ENCODE measurements at places on chromosomes 13 and 19.

DNA sequence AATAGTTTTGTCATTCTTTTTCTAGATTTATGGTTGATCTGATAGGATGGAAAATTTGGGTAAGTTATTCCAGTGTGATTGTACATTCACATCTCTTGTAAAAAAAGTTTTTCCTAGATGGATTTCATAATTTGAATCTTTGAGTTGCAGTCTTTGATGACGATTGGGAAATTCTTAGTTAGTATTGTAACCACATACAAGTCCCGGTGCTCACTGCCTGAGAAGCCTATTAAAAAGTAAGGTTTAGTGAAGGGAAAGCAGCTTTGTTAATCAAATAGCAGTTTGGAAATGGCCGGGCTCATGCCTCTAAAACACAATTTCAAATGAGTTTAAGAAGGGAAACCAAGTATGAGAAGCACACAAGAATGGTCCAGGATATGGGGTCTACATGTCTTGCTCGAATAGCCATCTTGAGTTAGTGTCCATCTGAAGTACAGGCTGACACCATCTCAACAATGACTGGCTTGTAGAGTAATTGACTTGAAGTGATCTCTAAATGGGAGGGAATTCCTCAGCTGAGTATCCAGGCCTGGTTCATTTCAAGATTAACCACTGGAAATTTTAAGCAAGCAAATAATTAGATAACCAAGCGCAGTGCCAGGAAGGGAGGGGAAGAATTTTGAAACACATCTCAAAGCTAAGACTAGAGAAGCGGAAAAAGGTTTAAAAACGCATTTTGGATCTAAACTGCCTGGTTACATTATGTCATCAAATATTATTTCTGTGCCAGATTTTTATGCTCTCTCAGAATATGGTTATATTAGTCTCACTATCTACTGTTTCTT, 1145.6 kb upstream of the MIR17HG start:
- no peaks in the 10 kb centered on the region for H3K27me3 ChIP-seq
- no peaks in the 10 kb centered on the region for H3K4me1 ChIP-seq
- H3K4me3 ChIP-seq = no peak overlapping the region
- no peak overlapping the region for H3K27ac ChIP-seq
- no peaks in the 10 kb centered on the region for H3K36me3 ChIP-seq

- H3K36me3 ChIP-seq = no peaks in the 10 kb centered on the region
- no peaks in the 10 kb centered on the region for H3K4me1 ChIP-seq
- H3K27me3 ChIP-seq = peaks cover 4% of the 10 kb centered on the region
- H3K4me3 ChIP-seq = peak overlapping the region; percentile 38
- no peak overlapping the region for H3K27ac ChIP-seq
Measured at GRCh38 chr19:33196446-33197193, 2.5 kb downstream of the LRP3 start.

GRCh38 chr13:25232937-25233515, 54.3 kb downstream of the MTMR6 start:
- peaks cover under 1% of the 10 kb centered on the region for H3K27me3 ChIP-seq
- H3K27ac ChIP-seq = no peak overlapping the region
- no peaks in the 10 kb centered on the region for H3K36me3 ChIP-seq
- H3K4me3 ChIP-seq = no peak overlapping the region
- H3K4me1 ChIP-seq = peaks cover 3% of the 10 kb centered on the region

GRCh38 chr13:56659041-56659471, 481.7 kb upstream of the PRR20A start:
- H3K27me3 ChIP-seq = no peaks in the 10 kb centered on the region
- no peak overlapping the region for H3K4me3 ChIP-seq
- H3K27ac ChIP-seq = no peak overlapping the region
- H3K4me1 ChIP-seq = no peaks in the 10 kb centered on the region
- no peak for DNase-seq
- H3K36me3 ChIP-seq = no peaks in the 10 kb centered on the region

- no peak for DNase-seq
- peak overlapping the region; percentile 93 for H3K4me3 ChIP-seq
- H3K27me3 ChIP-seq = peaks cover 7% of the 10 kb centered on the region
- H3K36me3 ChIP-seq = no peaks in the 10 kb centered on the region
- H3K27ac ChIP-seq = peak overlapping the region; percentile 89
- peaks cover 53% of the 10 kb centered on the region for H3K4me1 ChIP-seq
Measured at GRCh38 chr13:98575009-98575903, 1.7 kb downstream of the STK24 start.

- no peak overlapping the region for H3K27ac ChIP-seq
- no peaks in the 10 kb centered on the region for H3K4me1 ChIP-seq
- no peaks in the 10 kb centered on the region for H3K27me3 ChIP-seq
- no peaks in the 10 kb centered on the region for H3K36me3 ChIP-seq
- no peak for DNase-seq
Measured at GRCh38 chr13:35349673-35350278, 126.7 kb downstream of the MAB21L1 start.

DNA sequence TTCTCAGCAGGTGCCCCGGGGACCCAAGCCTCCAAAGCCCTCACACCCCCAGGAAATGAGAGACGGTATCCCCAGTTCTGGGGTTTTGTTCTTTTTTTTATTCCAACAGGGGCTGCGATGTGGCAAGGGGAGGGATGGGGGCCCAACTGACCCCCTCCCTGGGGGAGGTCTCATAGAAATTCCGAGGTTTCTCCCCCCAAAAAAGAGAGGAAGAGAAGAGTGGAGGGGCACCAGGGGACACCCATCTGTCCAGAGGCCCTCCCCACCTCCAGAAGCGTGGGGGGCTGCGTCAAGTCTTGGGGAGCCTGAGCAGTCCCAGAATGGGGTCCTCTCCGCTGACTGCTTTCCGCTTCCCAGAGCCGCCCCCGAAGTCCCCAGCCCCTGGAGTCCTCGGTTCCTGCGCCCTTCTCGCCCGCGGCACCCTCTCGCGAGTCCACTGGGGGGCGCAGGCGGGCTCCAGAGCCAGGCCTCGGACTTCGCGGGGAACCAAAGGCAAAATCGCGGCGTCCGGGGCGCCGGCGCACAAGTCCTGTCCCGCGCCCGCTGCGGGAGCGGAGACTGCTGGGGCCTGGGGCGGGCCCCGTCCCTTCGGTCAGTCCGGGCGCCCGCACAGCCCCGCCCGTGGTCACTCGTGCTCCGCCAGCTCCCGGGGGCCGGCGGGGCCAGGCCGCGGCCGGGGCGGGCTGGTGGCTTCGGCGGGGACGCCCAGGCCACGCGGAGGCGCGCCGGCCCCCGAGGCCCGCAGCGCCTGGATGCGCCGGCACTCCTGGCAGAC, 4.4 kb upstream of the ATP1A3 start:
- no peaks in the 10 kb centered on the region for H3K36me3 ChIP-seq
- H3K4me3 ChIP-seq = no peak overlapping the region
- peaks cover 19% of the 10 kb centered on the region for H3K4me1 ChIP-seq
- H3K27me3 ChIP-seq = peaks cover 28% of the 10 kb centered on the region
- no peak for DNase-seq

- H3K27ac ChIP-seq = no peak overlapping the region
- H3K27me3 ChIP-seq = no peaks in the 10 kb centered on the region
- H3K36me3 ChIP-seq = no peaks in the 10 kb centered on the region
Measured at GRCh38 chr13:41554180-41554579, 96.8 kb downstream of the RGCC start.

GRCh38 chr13:108961542-108962125, 332.2 kb downstream of the MYO16 start:
- H3K4me3 ChIP-seq = no peak overlapping the region
- H3K27me3 ChIP-seq = peaks cover 3% of the 10 kb centered on the region
- H3K4me1 ChIP-seq = no peaks in the 10 kb centered on the region
- DNase-seq = peak; percentile 43
- H3K36me3 ChIP-seq = no peaks in the 10 kb centered on the region
- H3K27ac ChIP-seq = no peak overlapping the region

DNA sequence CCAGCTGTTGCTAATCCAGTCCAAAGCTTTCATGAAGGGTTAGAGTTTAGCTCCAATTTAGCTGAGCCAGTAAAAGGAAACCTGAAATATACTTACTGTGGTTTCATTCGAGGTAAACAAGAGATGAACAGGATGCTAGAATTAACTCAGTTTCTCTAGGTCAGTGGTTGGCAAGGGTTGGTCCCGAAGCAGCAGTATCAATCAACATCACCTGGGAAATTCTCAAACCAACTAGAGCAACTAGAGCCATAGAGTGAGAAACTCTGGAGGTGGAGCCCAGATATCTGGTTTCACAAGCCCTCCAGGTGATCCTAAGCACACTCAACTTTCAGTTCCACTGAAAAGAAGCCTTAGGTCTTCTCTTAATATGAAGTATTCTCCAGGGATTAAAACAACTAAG, 376.7 kb downstream of the OXGR1 start:
- H3K36me3 ChIP-seq = no peaks in the 10 kb centered on the region
- no peaks in the 10 kb centered on the region for H3K4me1 ChIP-seq
- no peaks in the 10 kb centered on the region for H3K27me3 ChIP-seq

DNA sequence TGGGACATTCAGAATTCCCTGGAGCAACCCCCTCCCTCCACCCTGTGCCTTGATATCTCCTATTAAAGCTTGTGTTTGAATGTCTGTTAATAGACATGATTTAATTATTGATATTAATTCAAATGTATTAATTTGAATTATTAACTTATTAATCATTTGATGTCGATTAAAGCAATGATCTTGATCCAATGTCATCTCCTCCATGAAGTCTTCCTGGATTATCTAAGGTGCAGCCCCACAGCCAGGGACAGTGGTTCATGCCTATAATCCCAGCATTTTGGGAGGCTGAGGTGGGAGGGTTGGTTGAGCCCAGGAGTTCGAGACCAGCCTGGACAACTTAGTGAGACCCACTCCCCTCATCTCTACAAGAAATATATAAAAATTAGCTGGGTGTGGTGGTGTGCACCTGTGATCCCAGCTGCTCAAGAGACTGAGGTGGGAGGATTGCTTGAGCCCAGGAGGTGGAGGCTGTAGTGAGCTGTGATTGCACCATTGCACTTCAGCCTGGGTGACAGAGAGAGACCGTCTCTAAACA, 9.6 kb downstream of the FEM1A start:
- no peak overlapping the region for H3K27ac ChIP-seq
- no peak for DNase-seq
- peaks cover 2% of the 10 kb centered on the region for H3K27me3 ChIP-seq
- no peaks in the 10 kb centered on the region for H3K36me3 ChIP-seq
- no peak overlapping the region for H3K4me3 ChIP-seq
- H3K4me1 ChIP-seq = peaks cover 6% of the 10 kb centered on the region
